ENCODE measurements at places on chromosomes 3 and 15. TPM values are rescaled to one million over a fixed set of nuclear protein-coding genes. Genes with fewer than 3 reads are reported as not detected.

DNA sequence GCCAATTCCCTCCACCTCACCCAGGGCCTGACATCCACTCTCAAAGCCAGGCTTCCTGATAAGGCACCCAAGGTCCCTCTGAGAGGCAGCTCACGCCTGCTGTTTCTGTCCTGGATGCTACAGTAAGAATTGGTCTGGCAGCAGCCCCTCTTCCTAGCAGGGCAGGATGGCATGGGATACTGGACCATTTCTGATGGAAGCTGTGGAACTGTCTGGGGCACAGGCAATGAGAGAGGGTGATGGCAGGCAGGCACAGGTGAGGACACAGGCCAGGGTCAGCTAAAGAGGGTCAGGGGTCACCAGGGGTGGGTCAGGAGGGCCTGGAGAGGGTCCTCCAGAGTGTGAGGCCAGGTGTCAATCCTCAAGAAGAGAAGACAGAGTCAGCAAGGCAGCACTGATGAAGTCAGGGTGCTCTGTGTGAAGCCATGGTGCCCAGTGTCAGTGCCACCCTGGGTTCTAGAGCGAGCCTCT is 41.9 kb upstream of the SLC41A3 start:
- DNase-seq: no peak

GOLGA8B gene
- 33.7 TPM for total RNA-seq

GRCh38 chr3:146279951-146280350 is 29.0 kb upstream of the PLSCR4 start:
- no peak for DNase-seq

DNA sequence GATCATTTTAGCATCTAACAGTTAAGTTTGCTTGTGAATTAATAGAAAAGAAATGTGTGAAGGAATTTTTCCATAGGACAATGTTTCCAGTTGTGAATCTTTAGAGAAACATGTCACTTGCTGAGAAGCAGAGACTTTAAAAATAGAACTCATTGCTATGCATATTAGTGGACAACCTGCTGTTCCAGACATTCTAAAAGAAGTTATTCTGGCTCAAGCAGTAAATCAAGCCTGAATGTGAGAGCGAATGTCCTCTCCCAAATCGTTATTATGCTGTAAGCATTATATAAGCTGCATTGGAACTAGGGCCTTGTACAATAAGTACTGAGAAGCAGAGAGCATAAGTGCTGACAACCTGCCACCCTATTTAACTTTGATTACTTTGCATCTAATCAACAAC is 990.9 kb downstream of the PLOD2 start:
- DNase-seq: no peak

IGSF11 gene
- not detected for total RNA-seq

DNA sequence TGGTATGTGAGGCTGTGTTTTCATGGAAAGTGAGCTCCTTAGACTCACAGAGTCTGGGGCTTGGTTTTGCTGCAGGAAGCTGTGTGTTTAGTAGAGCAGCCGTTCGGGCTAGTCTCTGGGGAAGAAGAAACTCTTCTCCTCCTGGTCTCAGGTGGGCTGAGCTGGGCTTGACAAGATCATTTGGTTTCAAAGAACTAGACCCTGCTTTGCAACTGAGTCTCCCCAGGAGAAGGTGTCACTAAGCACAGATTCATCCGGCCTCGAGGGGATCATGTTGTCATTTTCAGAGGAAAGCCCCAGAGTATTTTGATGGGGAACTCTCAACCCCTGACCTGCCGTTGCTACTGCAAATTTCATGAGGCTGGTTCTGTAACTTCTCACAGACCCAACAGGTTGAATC is 188.5 kb downstream of the FAM43A start:
- no peak for DNase-seq

ZNF197 gene
- total RNA-seq: 16.0 TPM

DNA sequence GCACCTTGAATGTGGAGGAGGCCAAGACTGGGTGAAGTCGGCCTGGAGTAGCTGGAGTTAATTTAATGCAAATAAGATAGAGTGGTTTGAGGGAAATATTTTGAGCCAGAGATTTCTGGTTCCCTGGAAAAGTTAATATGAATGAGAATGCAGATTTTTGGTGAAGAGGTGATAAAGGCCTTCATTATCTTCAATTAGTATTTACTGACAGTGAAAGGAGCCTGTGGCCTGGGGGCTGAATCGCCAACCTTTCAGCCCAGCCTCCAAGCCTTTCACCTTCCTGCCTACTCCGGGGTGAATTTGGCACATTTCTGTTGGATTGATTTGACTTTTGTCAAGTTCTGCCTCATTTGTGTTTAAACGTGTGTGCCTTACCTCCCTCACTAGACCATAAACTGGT is 147.8 kb downstream of the SOX2 start:
- no peak for DNase-seq

DNA sequence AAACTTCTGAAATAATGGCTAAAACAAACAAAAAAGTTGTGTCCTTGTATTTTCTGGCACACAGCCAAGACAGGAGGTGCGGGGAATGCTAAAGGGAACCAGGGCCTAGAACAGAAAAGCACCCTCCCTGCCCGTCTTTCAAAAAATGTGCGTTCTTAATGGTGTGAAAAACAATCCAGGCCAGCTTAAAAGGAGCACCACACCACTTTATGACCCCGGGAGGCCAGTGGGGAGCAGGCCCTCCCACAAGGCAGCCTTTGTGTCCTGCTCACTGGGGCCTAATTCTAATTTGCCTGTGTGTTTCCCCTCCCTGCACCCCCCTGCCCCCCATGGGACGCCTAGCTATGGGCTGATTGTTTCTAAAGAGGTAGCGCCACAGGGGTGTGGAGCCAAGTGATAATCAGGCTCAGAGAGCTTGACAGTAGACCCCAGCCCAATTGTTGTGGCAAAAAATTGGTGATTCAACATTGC is 181.4 kb downstream of the GREM1 start:
- DNase-seq: no peak

DNA sequence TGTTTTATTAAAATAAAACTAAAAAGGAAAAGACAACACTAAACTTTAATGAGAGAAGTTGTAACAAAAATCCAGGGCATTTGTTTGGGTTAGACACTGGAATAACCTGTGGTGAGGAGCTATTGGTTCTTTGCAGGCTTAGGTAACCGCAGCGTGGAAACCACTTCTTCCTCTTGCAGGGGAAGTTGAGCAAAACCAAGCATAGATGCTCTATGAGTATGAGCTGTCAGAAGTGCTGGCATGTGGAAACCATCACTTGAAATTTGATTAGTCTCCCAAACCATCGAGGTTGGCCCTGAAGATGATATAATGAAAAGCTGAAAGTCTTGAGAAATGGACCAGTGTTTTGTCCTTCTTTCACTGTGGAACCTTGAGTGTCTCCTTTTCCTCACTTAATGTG is 127.1 kb upstream of the RBMS3 start:
- no peak for DNase-seq

Measured in fibroblast of villous mesenchyme (primary cell).